ENCODE measurements at places on chromosomes 5 and 9. TPM values are rescaled to one million over a fixed set of nuclear protein-coding genes. Genes with fewer than 3 reads are reported as not detected.
A peak's percentile ranks its signal among the peaks of the same experiment; 100 is the strongest.

DNA sequence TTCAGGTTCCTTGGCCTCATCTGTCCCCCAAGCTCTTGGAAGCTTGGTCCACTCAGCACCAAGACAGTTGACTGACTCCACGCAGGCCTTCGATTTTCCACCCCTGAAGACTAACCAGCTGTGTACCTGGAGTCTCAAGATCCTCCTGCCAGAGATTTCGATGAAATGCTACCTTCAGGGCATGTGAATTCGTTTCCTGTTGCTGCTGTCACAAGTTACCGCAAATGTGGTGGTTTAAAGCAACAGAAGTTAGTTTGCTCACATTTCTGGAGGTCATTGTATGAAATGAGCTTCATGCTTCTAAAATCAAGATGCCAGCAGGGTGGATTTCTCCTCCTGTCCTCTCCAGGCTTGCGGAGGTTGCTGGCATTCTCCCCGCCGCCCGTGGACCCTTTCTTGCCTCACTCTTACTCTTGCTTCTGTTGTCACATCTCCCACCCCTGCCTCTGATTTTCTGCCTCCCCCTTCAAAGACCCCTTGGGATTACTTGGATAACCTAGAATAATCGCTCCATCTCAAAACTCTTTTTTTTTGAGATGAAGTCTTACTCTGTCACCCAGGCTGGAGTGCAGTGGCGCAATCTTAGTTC is 27.6 kb upstream of the RETREG1 start:
- DNase-seq, result no peak

Gene ZFP37
- total RNA-seq, result 2.2 TPM

Gene PGM5
- 580 TPM for total RNA-seq

DNA sequence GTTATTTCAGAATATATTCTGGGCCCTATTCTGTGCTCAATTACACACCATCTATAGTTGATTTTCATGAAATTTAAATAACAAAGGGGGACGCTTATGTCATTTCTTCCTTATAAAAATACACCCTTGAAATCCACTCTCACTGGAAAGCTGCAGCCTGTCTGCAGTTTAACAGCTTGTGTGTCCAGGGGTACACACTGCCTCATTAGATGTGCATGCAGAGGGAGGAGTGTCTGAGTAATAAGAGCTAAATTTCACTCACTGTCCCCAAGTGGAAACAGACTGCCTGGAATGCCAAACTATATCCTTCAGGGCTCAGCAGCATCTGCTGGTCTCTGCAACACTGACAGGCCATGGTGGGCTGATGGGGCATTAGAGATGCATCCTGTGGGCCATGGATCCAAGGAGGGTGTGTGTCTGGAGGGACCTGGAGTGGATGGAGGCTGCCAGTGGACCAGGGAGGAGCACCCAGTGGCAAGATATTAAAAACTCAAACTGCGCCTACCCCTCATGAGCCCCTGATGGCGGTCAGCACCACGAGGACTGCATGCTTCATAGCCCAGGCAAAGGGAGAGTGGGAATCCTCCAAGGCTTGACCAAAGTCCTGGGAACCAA is 15.8 kb upstream of the TIFAB start:
- no peak for DNase-seq

GRCh38 chr5:77322406-77322805 is 111.9 kb downstream of the PDE8B start:
- DNase-seq, result no peak

Gene CDK9
- 68.3 TPM for total RNA-seq

GRCh38 chr5:7395947-7396712 is at the start of gene ADCY2:
TSS of gene ADCY2 (plus strand) at chr5:7396138. CDS start at chr5:7396297, 159 bp downstream.
- DNase-seq, result peak; percentile 66

DNA sequence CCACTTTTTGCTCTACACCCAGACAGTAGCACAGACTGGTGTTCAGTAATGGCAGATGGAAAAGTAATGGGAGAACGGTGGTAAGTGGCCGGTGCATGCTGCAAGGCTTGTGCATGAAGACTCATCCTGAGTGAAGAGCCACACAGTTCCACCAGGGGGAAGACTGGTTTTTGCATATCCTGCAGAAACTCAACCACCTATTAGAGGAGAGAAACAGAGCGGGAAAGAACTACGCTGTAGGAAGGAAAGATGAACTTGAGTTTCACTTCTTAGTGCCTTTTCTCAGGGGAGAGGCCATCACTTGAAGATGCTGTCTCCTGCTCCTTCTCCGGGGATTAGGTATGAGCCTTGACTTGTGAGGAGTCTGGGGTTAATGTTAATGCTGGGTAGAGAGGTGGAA is 9.4 kb upstream of the PRSS3 start:
- no peak for DNase-seq

Gene ZNF366
- total RNA-seq, result 3.1 TPM

Gene OTP
- total RNA-seq, result not detected

DNA sequence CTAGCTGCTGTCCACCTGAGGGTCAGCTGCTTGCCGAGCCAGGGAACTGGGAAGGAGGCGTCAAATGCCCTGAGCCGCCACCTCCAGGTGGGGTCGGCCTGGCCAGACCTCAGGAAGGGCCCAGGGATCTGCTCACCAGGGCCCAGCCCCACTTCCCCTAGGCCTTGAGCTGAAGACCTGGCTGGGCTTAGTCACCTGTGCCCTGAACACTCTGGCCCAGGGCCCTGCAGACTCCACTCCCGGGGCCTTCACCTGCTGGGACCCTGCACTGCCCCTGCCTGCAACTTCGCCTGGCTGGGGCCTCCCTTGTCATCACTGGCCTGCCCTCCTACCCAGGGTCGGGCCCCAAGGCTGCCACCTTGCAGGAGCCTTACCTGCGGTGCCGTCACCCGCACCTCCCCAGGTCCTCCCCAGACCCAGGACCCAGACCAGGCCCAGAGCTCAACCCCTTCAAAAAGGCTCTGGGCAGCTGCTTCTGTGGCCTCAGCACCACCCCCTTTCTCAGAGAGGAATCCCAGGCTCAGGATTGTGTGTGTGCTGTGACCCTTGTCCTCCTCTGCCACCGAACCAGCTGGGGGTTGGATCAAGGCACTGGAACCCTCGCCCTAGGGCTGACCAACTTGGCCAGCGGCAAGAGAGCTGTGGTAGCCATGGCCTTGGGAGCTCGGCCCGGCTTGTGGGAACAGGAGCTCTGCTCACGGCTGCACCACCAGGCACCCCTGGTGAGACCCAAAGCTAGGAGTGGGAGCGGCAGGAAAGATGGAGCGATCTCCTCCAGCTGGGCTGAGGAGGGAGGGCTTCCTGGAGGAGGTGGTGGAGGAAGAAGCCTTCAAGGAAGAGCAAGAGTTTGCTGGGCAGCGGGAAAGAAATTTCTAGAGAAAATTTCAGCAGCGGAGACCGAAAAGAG is 1.2 kb upstream of the NELFB start:
- DNase-seq, result no peak

Gene LCN1
- not detected for total RNA-seq

Gene ANKDD1B
- 0.33 TPM for total RNA-seq

Gene B4GALT1
- total RNA-seq, result 36.1 TPM

DNA sequence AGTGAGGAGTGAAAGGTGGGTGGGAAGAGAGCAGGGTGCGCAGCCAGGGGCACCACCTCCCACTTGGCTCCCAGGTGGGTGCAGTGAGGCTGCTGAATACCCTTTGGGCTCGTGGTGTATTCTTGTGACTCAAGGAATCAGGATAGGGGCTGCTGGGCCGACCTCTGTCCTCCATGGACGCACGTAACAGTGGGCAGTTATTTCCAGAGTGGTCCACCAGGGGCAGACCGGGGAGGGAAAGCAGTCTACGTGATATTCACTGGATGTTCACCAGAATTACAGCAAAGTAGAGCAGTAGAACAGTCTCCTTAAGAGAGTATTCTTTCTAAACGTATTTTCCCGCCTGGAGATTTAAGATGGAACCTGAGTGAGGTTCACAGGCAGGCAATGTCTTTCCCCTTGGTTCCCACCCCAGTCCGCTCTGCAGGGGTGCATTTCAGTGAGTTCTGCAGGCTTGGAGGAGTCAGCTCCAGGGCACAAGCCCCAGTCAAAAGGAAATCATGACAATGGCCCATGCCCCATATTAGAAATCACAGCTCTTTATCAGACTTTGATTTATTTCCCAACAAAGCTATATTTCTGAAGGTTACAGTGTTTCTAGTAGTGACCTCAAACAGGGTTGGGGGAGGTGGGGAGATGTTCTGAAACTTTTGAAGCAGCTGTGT is 88.7 kb downstream of the SYK start:
- DNase-seq, result no peak

DNA sequence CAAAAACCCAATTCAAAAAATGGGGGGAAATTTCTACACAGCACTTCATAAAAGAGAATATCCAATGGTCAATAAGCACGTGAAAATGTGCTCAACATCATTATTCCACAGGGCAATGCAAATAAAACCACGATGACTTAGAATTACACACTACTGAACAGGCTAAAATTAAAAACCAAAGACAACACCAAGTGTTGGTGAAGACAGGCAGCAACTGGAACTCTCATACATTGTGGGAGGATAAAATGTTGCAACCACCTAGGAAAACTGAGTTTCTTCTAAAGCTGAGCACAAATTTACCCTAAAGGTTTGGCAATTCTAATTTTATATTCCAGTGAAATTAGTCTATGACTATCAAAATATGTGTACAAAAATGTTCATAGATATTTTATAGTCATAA is 9.5 kb downstream of the GIN1 start:
- DNase-seq, result no peak

- no peak for DNase-seq
Measured at GRCh38 chr5:74948031-74948546, 81.9 kb upstream of the FAM169A start.

Gene ZNF474
- total RNA-seq, result 0.33 TPM

Gene NUTM2F
- total RNA-seq, result not detected

GRCh38 chr9:127835991-127836516 is 18.4 kb downstream of the ENG start:
- DNase-seq, result no peak

DNA sequence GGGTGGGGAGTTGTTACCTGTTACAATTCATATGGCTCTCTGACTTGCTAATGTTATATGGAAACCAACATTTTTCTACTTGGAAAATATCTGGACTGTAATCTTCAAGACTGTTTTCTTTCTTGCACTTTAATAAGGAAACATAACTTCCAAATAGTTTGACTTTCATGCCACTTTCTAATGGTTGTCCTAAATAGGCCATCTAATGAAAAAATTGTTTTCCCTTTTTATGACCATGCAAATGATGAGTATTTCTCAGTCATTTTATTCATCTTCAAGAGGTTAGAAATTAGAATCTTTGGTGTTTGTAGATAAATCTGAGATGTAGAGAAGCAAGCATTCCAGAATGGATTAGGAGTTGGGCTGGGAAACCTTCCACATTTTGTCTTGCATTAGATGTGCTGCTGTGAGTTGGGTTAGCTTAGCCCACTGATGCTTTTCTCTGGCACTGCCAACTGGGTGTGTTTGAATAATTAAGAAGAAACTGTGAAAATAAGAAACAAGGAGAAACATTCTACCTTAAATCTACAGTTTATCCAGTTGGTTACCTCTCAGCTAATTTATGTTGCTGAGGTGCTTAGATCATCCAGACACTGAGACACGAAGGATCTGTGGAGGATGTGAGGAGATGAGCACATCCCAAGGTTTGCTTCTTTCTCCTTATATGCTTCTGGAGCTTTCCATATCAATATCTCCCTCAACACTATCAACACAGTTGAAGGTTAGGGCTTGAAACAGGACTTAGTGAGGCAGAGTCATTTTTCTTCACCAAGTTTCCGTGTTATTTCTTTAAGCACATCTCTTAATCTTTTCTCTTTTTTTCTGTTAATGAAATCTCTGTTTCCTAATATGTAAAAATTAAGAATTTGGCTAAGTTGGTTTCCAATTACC is 2.7 kb downstream of the RASGRF2 start:
- DNase-seq, result no peak

All from esophagus muscularis mucosa (tissue), 4 donors.